G401 (cell line): ENCODE measurements at places on chromosomes 11 and 22. TPM values are rescaled to one million over a fixed set of nuclear protein-coding genes. Genes with fewer than 3 reads are reported as not detected.

SAC3D1 gene
- 52.3 and 52.9 TPM in 2 replicates for total RNA-seq

TRIM51 gene
- 0.18 TPM in 1 of 2 replicates, not detected in the other for total RNA-seq

RCOR2 gene
- total RNA-seq = 53.3 and 54.9 TPM in 2 replicates

VWCE gene
- 7.3 and 9.5 TPM in 2 replicates for total RNA-seq

WBP2NL gene
- total RNA-seq = not detected in 2 replicates

DEUP1 gene
- not detected in 2 replicates for total RNA-seq

GRCh38 chr22:46934172-46934745, 171.8 kb downstream of the TBC1D22A start:
- DNase-seq = no peak

- no peak for DNase-seq
These were observed 16.8 kb upstream of the CASTOR1 start for GRCh38 chr22:30305906-30306626.

GRCh38 chr11:75328426-75329277, 22.8 kb downstream of the ARRB1 start:
- DNase-seq = peak; percentile 90

DNA sequence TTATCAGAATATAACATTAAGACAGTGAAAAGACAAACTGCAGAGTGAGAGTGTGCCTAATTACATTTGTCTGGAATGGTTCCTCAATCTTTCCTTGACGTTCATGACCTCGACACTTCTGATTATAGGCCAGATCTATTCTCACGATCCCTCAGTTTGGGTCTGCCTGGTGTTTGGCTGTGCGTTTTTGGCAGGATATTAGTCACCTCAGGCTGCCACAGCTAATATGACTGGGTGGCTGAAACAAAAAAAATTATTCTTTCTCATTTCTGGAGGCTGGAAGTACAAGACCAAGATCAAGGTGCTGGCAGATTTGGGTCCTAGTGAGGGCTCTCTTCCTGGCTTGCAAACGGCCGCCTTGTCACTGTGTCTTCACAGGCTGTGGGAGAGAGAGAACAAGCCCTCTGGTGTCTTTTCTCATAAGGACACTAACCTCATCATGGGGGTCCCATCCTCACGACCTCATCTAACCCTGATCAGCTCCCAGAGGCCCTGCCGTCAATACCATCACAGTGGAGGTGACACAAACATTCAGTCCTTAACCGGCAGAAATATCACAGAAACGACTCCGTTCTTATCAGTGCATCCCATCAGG, 23.2 kb downstream of the IFITM10 start:
- no peak for DNase-seq

DNA sequence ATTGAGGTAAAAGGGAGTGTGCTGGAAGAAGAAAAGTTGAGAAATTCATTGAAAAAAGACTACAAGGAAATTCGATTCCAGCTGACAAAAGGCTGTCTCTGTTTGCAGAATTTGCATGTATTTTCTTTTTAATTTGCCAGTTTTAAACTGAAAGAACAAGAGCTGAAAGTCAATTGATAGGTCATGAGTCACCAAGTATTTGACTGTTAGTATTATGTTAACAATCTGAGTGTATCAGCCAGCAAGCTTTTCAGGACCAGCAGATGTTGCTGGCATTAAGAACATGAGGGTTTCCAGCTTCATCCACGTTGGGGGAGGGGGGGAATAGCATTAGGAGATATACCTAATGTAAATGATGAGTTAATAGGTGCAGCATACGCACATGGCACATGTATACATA, 726.7 kb downstream of the METTL15 start:
- DNase-seq = no peak

GRCh38 chr11:65637794-65638419, at the start of gene SIPA1:
TSS of gene SIPA1 (plus strand) at chr11:65638101. CDS start at chr11:65640922, 2,821 bp downstream.
- peak; percentile 69 for DNase-seq

DNA sequence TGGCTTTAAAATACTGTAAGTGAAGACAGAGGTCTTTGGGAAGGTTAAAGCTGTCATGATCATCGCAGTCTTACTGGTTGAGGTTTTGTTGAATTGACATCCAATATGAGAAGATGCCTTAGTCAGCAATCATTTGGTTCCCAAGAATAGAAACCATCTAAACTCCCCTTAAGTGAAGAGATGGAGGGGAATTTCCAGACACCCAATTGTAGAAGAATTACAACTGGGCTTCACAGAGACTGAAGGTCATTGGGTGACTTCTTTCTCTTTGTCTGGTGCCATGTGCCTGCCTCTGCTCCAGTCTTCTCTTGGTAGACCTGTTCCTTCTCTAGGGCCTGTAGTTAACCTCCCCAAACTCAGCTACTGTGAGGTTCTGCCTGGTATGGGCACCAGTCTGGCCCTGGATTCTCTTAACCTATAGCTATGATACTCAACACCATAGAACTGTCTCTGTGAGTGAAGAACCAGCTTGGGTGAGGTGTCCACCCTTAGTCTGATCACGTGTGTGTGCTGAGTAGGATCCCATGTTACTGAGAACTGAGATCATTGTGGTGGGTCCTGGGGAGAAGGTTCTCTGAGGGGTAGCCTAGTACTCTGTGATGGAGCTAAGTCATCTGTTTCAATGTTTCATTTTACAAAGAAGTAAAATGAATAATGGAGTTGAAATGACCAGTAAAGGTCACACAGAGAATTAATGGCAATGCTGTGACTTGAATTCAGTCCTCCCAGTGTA, 182.5 kb downstream of the CSNK2A3 start:
- no peak for DNase-seq

GRCh38 chr22:31099386-31099785, 8.0 kb downstream of the SELENOM start:
- DNase-seq = no peak

DNA sequence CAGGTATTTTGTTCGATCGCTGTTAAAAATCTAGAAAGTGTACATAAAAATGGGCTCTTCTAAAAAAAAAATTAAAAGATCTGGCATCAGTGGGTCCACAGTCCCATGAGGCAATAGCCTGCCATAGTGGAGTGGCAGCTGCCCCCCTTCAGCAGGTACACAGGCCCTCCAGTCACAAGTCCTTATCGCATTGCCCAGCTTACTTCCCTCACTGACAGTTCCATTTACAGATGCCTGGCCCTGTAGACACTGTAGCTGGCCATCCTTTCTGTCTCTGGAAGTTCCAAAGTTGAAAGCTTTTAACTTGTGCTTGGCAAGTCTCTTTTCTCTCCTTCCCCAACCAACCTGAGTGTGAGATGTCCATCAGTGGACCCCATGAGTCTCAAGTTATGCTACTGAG, 11.4 kb downstream of the ZNRF3 start:
- DNase-seq = no peak

GRCh38 chr11:95547186-95547585, 242.4 kb downstream of the FAM76B start:
- no peak for DNase-seq

DNA sequence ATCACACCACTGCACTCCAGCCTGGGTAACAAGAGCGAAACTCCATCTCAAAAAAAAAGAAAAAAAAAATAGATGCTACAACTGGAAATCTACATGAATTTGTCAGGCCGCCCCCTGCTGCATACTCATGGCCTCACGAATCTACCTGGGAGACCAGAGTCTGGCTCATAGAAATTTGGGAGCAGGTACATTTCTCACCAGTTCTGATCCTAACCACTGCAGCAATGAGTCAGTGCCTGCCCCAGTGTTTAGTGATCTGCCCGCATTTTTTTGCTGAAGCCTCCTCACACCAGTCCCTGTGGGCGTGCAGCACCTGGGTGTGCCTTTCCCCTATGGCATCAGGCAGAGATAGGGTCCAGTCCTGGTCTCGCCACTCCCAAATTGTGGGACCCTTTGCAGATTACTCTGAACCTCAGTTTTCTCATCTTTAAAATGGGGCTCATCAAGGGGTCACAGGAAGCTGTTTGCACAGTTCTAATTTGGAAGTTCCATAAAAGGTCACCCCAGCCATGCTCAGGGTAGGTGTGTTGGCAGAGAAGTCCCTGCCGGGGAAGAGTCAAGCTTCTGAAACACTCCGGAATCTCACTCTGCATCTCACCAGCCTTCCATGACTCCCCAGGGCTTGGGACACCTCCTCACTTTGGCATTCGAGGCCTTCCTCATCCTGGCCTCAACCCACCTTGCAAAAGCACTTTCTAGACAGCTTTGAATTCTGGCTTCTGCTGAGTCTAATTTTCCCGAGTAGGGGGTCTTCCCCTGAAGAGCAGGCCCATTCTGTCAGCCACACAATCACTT, 39.3 kb upstream of the LINC01488 start:
- no peak for DNase-seq

DNA sequence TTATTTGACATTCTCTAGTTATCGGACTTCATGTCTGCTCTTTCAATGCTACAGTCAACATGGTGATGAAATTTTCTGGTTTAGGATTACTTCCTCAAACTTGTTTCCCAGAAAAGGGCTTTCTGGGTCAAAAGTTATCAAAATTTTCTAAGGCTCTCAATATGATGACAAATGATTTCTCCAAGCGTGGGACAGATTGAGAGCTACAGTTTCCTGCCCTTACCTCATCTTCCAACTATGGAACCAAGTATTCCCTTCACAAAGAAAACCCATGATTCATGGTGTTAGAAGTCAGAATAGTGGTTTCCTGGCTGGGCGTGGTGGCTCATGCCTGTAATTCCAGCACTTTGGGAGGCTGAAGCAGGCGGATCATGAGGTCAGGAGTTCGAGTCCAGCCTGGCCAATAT, 17.8 kb downstream of the MYO18B start:
- DNase-seq = no peak

DNA sequence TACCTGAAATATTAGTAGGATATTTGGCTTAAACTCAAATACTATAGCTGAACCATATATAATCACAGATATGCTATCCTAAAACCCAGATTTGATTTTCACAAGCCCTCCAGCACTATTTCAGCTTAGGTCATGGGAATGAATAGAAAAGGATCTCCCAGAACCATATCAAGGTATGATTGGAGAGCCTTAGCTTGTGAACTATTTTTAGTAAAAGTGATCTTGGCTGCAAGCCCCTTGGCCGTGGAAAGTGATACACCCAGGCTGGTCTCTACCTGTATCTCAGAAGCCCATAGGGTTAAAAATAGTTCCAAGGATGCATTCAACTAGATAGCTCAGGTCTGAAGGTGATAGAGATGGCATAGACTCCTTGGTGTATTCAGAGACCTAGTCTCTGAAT, 9.7 kb downstream of the KIF18A start:
- no peak for DNase-seq
